ENCODE measurements at places on chromosomes 1 and 21. TPM values are rescaled to one million over a fixed set of nuclear protein-coding genes. Genes with fewer than 3 reads are reported as not detected.

Gene SPRR2A
- total RNA-seq: not detected

Gene KCNAB2
- 0.47 TPM for total RNA-seq

Gene OPRD1
- total RNA-seq: under 0.01 TPM

GRCh38 chr1:81340239-81340638 is 460.5 kb upstream of the ADGRL2 start:
- no peak for DNase-seq

Measured in MG63 (cell line).